RWPE2 (cell line): ENCODE measurements at places on chromosomes 7 and 10.

DNA sequence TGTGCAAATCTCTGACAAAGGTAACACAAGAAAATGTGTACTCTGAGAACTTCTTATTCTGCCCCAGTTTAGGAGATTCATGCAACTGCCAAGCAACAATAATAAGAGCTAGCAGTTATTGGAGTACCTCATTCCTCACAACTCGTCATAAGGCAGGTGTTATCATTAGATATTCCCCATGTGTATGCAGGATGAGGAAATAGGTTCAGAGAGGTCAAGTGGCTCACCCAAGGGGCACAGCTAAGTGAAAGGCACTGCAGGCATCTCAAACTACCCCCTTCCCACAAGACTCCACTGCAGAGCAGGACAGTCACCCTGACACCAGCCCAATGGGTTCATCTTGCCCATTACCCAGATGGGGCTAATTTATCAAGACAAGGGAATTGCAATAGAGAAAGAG is 1.3 kb upstream of the GSTK1 start:
- no peak for DNase-seq

DNA sequence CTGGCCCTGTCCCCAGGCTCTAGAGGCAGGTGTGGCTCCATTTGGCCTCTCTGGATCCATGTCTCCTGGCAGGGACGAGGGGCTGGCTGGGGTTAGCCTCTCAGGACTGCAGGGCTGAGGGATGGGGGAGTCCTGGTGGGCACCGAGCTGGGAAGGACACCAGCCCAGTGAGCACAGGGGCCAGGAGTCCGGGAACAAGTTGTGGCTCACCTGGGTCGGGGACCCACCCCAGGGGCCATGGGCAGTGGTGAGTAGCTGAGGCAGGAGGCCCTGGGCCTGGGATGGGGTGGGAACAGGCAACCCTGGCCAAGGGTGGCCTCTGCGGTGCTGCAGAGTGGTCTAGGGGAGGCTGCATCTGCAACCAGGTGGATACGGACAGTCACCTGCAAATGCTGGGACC is 24.1 kb downstream of the ANTXRL start:
- peak; percentile 45 for DNase-seq

- DNase-seq: no peak
Measured at GRCh38 chr10:125555743-125556142, 127.2 kb downstream of the TEX36 start.

GRCh38 chr7:38424750-38425463 is 151.5 kb upstream of the TARP start:
- no peak for DNase-seq

GRCh38 chr10:1272079-1272776 is 216.0 kb downstream of the WDR37 start:
- no peak for DNase-seq

DNA sequence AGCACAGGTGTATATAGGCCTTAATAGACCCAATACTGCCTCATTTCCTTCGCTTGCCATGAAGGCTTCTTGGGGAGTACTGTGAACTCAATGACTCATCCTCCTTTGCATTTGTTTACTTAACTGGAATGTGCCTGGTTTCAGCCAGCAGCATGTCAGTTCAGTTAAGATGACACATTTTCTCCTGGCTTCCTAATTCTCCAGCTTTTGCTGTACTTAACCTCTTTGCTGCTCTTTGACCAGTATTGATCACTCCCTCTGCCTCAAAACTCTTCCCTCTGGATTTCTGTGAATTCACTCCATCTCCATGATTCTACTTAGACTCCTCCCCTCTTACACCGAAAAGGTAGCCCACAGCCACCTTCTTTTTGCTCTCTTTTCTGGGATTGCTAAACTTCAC is 135.7 kb downstream of the MAGI2 start:
- peak; percentile 40 for DNase-seq

DNA sequence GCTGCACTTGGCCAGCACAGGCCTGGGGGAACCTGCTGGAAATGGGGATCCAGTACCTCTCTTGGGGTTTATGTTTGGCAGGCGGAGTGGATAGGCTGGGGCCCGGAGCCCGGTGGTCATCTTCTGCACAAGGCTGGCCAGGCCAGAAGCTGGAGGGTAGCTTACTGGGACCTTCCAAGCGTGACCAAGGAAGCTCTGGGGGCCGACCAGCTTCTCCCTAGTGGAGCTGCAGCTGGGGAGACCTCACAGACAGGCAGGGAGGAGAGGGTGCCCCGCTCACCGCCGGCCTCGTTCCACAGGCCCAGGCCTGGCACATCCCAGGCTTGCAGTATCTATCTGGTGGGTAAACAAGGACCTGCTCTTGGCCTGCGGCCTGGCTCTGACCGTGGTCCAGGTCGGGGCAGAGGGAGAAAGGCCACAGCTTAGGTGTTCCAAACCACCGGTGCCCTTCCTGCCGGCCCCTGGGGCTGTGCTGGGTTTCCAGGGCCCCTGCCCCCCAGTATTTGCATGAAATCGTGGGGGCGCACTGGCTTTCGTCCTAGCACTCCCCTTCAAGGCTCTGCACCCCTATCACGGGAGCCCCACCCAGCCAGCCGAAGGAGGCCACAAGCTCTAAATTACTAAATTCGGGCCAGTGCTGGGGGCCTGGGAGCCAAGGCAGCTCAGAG is 1.5 kb upstream of the ELFN1 start:
- peak; percentile 56 for DNase-seq

DNA sequence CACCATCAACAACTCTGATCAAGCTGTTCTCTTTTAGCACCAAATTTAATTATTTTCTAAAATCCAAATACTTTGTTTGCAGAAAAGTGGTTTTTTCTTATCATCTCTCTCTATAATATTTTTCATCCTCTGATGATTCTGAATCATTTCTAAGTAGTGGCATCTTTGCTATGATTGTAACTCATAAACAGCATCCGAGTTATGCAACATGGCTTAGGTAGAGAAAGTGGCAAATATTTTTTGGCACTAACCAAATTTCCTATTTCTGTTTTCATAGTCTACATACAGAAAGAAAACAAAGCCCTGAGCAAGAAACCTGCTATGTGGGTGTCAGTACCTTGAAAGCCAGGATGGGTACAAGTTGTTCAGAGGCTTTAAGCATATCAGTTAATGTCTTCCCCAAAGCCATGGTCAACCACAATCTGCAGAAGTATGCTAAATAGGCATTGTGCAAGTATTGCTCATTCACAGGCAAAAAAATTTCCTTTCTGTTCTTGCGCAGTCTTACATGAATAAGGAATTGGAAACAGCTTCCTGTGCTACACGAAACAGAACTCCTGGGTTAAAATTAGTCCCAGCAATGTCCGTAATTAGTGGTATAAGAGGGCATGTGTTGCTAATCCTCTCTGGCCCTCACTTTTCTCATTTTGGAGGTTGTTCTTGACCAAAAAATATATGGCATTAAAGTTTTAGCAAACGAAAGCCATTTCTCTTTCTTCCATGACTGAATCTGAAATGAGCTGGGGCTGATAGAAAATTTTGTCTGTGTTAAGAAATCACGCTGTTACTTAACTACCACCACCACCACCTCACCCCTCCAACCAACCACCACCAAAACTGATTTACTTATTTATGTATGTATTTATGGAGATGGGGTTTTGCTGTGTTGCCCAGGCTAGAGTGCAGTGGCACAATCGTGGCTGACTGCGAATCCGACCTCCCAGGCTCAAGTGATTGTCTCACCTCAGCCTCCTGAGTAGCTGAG is 325.6 kb upstream of the MAGI2 start:
- DNase-seq: no peak

DNA sequence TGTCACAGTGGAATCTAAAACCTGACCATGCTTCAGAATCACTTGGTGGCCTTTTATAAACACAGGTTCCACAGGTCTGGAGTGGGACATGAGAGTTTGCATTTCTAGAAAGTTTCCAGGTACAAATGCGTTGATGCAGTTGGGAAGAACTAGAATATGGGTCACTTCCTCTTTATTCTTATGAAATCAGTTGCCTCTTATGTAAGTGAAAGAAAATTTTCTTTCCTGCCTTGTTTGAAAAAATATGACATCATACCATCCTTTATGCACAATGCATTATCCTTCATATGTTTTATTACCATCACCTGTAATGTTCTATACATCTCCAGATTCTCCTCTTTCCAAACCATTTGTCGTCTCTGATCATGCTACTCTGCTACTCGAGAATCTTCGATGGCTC is 44.0 kb downstream of the PLXNA4 start:
- DNase-seq: no peak
